ENCODE measurements at places on chromosomes 3 and 15.
A peak's percentile ranks its signal among the peaks of the same experiment; 100 is the strongest.

GRCh38 chr3:182622241-182622545 is 171.1 kb upstream of the ATP11B start:
- DNase-seq, result no peak

DNA sequence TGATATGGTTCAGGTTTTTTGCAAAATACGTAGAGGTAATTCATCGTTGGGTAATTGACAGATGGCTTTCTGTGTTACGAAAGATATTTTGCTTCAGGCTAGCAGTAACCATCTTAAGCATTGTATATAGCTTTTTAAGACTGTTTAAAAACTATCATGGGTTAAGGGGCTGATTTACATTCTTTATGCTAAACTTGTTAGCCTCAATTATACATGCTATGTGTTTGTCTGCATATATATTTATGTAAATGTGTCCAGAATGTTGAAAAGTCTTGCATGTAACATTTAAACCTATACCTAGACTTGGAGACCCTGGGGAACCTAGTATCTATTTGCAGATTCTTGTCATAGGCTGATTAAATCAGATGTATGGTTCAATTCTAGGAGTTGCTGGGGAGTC is 11.1 kb upstream of the P2RY14 start:
- DNase-seq, result no peak

DNA sequence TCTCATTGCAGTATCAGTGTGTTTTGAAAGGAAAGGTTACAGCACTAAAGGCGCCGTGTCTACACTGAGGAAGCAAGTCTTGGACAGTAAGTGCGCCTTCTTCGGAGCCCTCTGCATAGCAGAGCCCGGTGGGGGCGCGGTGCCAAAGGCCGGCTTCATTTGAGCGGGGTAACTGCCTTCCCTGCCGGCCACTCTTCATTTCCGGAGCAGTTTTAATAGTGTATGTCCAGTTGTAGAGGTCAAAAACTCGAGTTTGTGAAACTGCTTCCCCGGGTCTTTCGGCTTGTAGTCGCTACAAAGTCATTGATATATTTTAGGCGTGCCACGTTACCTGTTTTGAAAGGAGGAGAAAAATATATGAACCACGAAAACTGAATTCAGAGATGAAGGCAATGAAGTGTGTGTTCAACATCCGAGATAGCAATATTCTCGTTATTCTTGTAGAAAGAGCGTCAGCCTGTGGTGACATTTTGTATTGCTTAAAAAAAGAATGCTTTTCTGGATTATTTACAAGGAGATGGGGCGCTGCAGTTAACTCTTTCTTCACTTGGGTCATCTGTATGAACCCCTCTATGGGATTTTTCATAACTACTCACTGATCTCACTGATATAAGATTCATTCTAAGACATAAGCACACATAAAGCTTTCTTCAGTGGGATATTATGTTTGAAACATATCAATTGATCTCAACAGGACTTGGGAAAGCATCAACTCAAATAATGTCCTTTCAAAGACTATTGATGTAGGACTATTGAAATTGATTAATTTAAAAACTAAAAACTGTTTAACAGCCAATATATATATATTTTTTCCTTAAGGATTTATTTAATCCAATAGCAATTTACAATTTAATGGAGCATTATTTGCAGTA is 3.0 kb downstream of the ALCAM start:
- DNase-seq, result peak; percentile 27

GRCh38 chr3:183330881-183331280 is 77.8 kb downstream of the B3GNT5 start:
- DNase-seq, result no peak

- DNase-seq, result peak; percentile 44
Measured at GRCh38 chr15:40439960-40440742, 602 bp upstream of the BAHD1 start.

DNA sequence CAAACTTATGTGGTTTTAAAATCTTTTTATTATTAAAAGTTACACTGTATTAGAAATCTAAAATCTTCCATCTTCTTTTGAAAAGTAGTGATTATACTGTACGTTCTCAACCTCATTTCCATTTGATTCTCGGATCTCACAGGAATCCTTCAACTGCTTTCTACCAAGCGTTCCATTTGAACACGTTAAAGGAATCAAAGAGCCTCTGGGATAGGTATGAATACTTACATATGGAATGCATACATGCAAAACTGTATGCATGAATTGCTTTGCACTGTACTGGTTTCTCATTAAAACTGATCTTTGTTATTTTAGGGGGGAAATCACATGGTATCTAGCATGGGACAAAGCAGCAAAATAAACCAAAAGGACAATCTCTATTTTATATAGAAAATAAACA is 14.8 kb downstream of the TSC22D2 start:
- no peak for DNase-seq

DNA sequence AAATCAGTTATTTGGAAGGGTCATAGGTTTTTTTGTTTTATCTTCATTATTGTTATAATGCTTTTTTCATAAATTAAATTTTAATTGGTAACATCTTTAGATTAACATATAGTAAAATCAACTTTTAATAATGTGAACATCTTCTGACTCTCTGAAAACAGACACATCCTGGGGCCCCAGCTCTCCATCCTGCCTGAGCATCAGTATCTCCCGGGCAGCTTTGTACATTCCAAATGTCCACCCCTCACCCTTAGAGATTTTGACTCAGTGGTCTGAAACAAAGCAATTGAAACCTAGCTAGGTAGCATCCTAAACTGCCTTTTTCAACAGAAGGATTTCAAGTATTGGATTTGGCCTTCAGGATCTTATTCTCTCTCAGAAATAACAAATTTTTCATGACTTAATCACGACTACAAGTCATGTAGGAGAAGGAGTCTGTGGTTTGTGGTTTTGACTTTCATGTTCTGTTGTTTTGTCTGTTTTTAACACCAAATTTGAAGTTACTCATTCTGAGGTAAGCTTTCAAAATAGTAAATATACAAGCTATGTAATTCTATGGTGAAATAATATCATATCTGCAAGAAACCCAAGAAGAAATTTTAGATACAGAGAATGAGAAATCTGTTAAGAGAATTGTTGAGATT is 147.3 kb upstream of the UBE2E2 start:
- DNase-seq, result no peak

GRCh38 chr3:133388696-133389395 is 11.0 kb upstream of the BFSP2 start:
- DNase-seq, result no peak

DNA sequence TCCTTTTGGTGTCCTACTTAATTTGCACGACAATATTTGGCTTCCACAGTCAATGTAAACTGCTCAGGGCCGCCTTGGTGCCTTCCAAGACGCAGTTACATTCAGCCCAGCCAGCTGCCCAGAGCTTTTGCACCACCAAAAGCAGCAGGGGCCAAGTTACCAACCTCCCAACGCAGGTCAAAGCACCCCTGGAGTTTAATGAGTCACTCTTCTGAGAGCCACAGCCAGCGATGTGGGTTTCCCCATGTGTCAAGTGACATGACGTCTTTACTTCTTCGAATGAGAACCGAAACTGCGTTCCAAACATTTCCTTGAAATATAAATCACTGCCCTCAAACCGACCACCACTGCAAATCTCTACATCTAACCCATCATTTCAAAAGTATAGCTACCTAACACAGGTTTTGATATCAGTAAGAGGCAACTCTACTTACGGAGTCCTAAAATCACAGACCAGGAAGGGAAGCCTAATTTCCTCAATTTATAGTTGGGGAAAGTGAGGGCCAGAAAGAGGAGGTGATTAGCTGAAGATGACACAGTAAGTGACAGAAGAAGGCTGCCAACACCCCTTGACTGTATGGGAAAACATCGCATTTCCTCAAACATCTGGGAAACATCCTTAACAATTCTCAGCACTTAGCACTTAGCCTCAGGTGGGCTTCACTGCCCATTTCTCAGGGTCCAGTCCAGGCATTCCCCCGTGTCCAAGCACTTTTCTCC is 24.5 kb downstream of the MB21D2 start:
- DNase-seq, result peak; percentile 71

DNA sequence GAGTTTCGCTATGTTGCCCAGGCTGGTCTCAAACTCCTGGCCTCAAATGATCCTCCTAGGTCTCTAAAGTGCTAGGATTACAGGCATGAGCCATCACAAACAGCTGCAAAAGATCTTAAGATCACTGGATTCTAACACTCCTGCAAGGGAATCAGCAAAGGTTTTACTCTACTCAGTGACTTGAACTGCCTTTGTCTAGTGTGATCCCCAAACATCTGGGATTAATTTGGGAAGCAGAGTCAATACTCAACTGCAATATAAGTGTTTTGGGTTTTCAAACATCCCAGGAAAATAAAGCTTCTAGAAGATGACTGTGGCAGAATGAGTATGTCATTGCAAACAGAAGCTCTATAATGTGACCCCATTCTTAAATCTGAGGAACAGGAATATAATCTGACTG is 7.2 kb downstream of the SPG21 start:
- DNase-seq, result no peak

DNA sequence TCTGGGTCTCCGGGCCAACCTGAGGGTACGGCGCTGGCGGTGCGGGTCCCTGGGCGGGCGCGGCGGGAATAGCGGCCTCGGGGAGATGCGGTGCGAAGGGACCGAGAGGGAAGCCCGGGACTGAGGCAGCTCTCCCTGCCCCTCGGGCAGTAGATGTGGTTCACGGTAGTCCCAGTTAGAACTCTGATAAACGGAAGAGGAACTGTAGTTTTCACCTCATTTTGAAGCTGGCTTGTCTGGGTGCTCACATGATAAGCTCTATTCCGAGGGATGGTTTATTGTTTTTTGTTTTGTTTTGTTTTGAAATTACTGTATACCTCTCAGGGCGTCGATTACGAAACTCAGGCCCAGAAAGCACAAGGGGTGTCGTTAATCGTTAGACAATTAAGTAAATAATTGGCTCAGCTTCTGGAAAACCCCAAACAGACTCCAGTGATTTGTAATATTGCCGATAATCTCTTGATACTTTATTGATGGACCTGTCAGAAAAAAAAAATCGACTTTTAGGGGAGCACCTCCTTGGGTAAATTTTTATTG is 413 bp downstream of the NUSAP1 start:
- no peak for DNase-seq

GRCh38 chr3:194573680-194574437 is 59.4 kb downstream of the TMEM44 start:
- DNase-seq, result peak; percentile 54

GRCh38 chr3:27939940-27940339 is 217.8 kb upstream of the EOMES start:
- no peak for DNase-seq

GRCh38 chr3:87771337-87772192 is 287.2 kb downstream of the CGGBP1 start:
- peak; percentile 28 for DNase-seq

- no peak for DNase-seq
Measured at GRCh38 chr3:15889936-15890335, 92.2 kb upstream of the ANKRD28 start.

GRCh38 chr3:174862666-174863065 is 3.5 kb downstream of the NAALADL2 start:
- no peak for DNase-seq

DNA sequence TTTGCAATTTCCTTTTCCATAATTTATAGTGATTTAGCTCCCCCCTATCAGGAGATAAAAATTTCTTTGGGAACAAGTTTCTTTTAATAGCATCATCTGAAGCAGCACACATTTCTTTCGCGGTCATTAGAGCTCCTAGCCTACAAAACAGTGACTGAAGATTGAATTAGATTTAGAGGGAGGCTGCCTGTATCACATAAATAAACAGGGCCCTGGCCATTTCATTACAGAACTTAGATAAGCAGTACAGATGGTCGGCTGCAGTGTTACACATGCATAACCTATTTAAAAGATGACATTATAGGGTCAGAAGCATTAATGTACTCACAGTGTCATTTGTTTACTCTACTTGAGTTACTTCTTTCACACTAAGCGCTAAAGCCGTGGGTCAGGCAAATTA is 81.4 kb upstream of the SLC25A26 start:
- no peak for DNase-seq

DNA sequence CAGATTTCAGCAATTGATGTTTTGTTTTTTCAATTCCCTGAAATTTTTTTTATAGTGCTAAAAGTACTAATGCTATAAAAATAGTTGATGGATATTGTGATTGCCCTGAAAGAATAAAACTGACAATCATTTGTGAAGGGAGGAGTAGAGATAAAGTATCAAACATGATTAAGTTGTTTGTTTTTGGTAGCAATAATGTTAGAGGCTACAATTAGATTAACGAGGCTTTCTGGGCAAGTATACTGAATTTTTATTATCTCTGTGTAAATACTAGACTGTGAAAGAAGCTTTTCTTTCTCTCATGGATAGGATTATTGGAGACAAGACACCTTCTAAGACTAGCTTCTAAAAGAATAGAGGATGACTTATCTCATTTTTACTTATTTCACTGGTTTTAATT is 15.6 kb downstream of the NR1D2 start:
- no peak for DNase-seq

GRCh38 chr15:50107591-50108408 is 11.2 kb downstream of the ATP8B4 start:
- DNase-seq, result no peak

- no peak for DNase-seq
Measured at GRCh38 chr15:31774045-31774444, 256.3 kb upstream of the CHRNA7 start.

DNA sequence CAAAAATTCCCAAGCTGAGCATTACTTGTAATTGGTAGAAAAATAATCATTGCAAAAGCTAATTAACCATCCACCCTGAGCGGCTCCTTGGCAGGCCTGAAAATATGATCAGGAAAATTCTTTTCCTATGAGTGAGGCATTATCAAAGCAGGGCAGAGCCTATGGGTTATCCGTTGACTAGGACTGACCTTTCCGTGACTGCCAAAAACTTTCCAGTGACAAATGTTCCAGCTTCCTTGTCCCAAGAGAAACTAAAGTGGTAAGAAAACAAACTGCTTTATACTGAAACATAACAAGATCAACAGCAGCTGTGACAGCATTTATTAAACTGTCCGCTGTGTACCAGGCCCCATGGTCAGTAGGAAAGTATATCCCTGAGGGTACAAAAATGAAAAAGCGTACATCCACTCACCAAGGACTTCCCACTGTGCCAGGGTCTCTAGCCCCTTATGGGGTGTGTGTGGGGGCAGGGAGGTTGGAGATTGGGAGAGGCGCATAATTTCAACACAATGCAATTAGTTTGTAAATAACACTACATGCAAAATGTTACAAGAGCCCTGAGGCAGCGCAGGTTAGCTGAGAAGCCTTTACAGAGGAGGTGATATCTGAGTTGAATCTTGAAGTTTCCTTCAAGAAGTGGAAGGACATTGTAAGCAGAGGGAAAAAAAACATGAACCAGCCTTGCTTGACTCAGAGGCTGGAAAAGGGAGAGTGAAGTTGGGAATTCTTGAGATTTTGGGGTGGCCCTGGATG is 8.5 kb downstream of the LIPC start:
- DNase-seq, result no peak

- DNase-seq, result no peak
Measured at GRCh38 chr3:12041446-12042041, 37.4 kb downstream of the SYN2 start.

GRCh38 chr3:193190146-193190786 is 50.8 kb upstream of the PLAAT1 start:
- DNase-seq, result no peak

DNA sequence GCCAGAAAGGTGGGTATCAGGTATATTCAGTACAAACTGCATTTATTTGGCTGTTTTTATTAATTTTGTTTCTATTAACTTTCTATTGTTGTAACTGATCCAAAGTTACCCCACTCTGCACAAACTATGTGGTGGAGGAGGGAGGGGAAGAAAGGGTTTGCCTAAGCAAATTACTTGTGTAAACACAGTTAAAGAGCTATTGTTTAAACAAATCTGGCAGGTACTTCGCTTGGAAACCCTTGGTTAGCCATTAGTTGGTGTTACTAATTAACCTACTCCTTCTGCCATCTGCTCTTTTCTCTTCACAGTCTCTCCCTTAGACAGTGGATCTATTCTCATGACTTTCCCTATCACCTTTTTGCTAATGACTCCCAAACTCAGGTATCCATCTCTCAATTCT is 328.4 kb upstream of the NECTIN3 start:
- DNase-seq, result no peak

- no peak for DNase-seq
Measured at GRCh38 chr15:90871139-90871715, 2.8 kb downstream of the FURIN start.

Data from stimulated activated CD4-positive, alpha-beta T cell treated with anti-CD3 and anti-CD28 coated beads, Interleukin-4, amount 100 ng/mL, for 24 hours (primary cell).